Head of caudate nucleus (tissue), 42 donors: ENCODE measurements at places on chromosomes 16 and 17.
A peak's percentile ranks its signal among the peaks of the same experiment; 100 is the strongest.

GRCh38 chr17:78241277-78242023, 10.0 kb downstream of the TMEM235 start:
- DNase-seq: peak; percentile 89

GRCh38 chr17:40699853-40700252, 3.7 kb downstream of the KRT24 start:
- no peak for DNase-seq

GRCh38 chr17:42848093-42848492, 2.9 kb upstream of the AOC3 start:
- no peak for DNase-seq

GRCh38 chr16:49336581-49336980, 37.0 kb upstream of the C16orf78 start:
- DNase-seq: peak; percentile 7

- DNase-seq: no peak
These were observed 16.8 kb downstream of the CPD start for GRCh38 chr17:30395398-30396022.

DNA sequence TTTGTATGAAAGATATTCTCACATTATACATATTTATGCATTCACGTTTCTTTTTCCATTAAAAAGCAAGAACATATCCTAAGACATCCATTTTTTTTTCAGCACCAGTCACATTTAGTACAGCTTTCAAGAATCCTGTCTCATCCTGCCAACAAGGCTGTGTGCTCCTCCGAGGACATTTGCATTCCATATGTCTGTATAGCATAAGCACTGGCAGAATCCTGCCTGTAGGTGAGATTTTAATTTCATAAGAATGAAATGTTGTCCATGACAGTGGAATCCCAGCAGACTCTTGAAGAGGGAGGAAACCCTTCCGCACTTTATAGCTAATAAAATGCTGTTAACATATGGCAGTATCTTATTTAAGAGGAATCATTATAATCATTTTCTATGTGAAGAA, 2.9 kb upstream of the PMP22 start:
- no peak for DNase-seq

- no peak for DNase-seq
These were observed 143.8 kb downstream of the CLEC16A start for GRCh38 chr16:11088074-11088730.
